ENCODE measurements at places on chromosomes 7 and 10.

- DNase-seq = no peak
Observed at GRCh38 chr10:86344281-86344680, 22.3 kb downstream of the GRID1 start.

DNA sequence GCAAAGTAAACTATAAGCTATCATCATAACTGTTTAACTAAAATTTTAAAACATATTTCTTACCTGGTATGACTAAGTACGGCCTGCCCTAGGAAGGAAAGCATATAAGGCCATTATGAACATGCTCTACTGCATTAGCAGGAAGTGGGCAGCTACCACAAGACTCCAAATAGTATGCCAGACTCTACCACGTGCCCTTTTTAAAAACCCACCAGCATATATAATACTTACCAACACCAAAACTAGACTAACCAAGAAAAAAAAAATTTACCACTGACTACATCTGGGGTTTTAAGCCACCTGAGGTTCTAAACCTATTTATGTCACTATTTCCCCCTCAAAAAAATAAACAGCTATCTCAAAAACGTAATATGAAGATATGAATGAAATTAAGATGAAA is 30.1 kb downstream of the NUDCD3 start:
- DNase-seq = peak; percentile 72

GRCh38 chr10:95421782-95422181 is 131.0 kb upstream of the PDLIM1 start:
- DNase-seq = no peak

DNA sequence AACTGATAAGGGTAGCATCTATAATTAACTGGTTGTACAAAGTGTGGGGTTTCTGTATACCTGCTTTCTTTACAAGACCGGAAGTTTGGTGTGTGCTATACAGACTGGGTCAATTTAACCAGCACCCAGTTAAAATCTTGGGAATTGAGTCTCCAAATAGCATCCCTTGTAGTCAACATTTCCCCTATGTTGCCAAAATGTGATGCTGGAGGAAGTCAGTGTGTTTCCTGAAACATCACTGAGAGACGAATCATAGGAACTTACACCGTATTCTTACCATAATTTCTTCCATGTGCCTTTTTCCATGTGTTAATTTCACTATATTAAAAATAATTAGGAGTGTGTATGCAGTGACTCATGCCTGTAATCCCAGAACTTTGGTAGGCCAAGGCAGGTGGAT is 1.7 kb downstream of the AKR1C4 start:
- no peak for DNase-seq

DNA sequence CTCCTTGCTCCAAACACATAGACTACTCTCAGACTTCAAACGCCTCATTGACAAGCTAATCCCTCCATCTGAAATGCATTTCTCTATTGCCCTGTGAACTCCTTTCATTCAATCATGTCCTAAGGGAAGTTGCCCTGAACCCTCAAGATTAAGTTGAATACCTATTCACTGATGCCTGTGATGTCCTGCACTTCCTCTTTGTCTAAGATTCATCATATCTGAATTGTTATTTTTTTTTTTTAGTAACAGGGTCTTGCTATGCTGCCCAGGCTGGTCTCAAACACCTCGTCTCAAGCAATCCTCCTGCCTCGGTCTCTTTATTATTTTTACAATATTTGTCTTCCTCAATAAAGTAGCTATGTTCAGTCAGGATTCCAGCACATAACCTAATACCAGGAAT is 3.2 kb downstream of the PSMA2 start:
- no peak for DNase-seq

DNA sequence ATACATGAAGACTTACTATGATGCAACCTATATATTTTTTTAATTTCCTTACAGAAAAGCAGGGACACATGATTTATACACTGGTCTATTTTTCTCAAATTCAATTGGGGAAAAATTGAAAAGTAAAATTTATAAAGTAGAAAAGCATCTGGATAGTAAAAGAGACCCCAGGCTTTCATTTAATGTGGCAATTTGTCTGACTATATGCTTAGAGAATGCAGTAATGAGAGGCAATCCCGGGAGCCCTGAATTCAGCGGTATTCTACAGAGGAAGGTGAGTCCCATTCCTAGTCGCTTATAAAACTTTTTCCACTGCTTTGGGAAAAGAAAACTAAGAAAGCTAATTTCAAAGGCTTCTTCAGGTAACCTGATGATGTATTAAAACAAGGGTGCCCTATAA is 167.1 kb downstream of the SEMA3D start:
- no peak for DNase-seq

DNA sequence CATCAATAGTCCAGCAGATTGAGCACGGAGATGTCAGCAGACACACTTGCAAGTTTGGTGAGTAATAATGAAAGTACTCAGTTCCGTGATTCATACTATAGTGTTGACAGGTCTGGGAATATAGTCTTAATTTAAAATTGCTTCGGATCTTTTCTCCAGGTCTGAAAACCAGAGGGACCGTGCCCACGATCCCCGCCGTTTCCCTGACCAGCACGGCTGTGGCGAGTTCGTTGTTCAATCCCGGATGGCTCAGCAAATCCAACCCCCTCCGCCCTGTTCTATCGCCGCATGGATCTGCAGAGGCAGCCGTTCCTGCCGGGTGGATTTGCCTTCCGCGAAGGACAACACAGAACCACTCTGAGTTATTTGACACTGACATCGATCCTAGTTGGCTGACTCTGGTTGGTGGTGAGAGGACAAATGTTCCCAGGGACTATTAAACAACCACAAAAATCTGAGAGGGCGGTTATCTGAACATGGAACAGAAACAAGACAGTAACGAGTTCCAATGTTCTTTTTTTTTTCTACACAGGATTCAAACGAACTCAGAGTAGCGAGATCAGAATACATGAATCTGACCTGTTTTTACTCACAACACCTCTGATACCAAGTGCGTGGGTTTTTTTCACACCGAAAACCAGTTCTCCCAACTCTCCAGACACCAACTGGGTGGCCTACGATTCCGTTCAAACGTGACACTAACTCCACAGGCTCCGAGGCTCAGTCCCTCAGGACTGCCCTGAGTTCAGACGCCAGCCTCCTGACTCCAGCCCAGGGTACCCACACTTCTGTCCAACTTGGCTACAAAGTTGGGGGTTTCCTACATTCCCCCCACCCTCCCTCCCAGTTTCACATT is 52.7 kb downstream of the RBM17 start:
- DNase-seq = peak; percentile 51

DNA sequence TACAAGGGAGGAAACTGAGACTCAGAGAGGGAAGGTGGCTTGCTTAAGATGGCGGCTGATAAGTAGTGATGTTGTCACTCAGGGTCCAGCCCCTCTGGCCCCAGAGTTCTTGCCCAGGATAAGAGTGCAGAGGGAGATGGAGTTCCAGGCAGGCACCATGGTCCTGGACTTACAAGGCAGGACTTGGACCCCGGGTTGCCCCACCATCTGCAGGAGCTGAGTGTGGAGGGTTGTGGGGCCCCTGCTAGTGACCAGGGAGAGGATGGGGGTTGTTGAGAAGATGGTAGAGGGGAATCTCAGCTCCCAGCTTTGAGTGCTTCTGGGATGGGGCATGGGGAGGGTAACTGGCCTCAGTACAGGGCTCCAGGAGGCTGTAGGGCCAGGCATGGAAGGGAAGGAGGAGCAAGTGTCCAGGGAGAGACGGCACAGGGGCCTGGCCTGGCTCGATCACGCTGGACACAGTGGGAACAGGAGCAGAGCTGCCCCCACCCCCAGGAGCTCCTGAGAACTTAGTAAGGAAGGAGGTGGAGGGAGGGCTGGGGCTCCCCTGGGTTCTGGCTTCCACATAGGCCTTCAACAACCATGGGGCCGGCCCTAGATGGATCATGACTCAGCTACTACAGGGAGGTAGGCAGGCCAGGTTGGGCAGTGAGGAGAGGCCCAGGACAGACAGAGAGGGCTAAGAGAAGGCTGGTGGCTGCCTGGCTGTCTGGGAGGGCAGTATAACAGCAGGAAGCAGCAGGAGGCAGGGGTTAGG is 28.2 kb downstream of the PPIF start:
- no peak for DNase-seq

DNA sequence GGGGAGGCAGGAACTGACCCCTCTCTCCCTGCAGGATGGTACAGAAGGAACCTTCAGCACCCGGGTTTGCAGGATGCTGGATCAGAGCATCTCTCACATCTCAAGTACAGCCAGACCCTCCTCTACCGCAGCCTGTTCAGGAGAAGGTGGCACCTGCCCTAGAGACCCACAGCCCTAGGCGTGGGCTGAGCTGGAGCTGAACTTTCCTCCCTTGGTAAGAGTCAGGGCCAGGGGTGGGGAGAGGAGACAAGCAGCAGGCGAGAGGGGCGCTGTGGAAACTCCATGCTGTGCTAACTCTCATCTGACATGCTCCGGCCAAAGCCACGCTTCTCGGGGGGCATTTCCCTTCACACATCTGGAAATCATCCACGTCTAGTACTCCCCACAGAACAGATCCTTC is 154.4 kb downstream of the DIP2C start:
- no peak for DNase-seq

- DNase-seq = peak; percentile 70
Observed at GRCh38 chr10:74585231-74586087, 240.9 kb upstream of the KAT6B start.

DNA sequence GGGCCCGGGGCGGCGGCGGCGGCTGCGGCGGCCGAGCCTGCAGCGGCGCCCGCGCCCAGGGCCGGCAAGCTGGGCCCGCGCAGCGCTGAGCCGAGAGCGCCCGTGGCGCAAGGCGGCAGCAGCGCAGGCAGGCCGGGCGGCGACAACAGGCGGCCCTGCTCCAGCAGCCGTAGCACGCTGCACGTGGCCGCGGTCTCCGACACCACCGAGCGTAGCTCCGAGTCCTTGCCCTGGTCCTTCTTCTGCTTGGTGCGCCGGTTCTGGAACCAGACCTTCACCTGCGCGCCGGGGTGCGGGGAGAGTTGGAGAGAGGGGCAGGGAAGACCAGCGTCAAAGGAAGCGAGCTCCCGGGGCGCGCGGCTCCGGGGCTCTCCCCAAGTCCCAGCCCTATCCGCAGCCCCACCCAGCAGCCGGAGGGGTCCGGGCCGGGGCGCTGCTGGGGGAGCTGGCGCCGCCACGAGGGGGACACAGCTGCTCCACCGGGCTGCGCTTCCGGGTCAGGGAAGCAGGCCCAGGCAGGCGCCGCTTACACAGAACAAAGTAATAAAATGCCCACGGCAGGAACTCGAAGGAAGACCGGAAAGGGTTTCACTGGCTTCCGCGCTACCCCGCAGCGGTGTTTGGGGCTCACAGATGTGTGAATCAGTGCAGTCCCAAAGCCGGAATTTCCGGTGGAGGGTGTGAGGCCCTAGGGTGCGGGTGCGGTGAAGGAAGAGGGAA is 3.6 kb downstream of the VAX1 start:
- no peak for DNase-seq

- no peak for DNase-seq
Observed at GRCh38 chr7:138158739-138159528, 82.7 kb downstream of the AKR1D1 start.

DNA sequence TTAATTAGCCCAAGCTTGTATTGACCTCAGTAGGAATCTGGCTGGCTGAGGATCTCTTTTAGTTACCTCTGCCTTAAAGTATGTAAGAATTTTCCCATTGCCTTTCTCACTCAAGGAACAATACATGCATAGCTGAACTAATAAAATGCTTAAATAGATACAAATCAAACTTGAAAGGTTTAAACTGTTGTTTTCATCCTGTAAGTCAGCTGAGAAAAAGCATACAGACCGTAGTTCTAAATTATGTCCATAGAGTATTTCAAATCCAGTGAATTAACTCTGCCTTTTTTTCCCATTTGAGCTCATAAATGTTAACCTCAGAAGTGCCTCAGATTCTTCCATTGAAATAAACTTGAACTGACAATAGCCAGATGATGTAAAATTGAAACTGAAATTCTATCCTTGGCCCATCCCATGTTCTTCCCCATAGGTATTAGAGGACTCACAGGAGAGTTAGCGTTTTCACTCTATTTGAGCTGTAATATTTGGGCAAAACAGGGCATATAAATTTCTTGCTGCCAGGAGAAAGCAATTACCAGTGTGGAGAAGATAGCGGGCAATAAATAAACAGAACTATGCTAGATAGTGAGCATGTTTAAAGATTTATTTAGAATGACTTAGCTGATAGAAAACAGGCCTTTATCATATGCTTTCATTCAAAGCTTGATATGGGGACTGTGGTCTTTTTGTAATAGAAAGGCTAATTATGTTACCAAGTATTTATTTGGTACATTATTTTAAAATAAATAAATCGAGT is 163.7 kb downstream of the WNT2 start:
- DNase-seq = no peak

- DNase-seq = no peak
Observed at GRCh38 chr10:79473496-79474095, 28.2 kb upstream of the ZCCHC24 start.

DNA sequence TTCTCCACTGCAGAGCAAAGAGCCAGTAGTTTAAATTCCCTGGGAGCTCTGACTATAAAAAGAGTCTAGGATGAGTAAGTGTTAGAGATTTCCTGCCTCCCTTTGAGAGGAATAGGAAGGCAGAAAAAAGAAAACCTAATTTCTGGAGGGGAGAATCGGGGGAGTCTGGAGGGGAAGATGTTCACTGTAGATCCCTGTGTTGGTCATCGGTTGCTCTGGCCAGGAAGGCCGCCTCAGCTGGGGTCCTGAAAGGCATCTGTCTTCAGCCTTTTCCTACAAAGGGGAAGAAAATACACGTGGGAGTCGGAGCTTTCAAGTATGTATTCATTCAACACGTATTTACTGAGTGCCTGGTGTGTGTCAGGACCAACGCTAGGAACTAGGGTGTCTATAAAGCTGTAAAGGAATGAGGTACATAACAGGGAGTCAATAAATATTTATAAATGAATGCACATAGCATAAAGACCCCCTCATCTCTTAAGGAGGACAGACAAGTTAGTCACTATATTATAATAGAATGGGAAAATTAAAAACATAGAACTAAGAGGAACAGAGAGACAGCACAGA is 101.1 kb downstream of the ICA1 start:
- DNase-seq = no peak

GRCh38 chr10:55627501-55628051 is 733.5 kb downstream of the ZWINT start:
- DNase-seq = no peak

DNA sequence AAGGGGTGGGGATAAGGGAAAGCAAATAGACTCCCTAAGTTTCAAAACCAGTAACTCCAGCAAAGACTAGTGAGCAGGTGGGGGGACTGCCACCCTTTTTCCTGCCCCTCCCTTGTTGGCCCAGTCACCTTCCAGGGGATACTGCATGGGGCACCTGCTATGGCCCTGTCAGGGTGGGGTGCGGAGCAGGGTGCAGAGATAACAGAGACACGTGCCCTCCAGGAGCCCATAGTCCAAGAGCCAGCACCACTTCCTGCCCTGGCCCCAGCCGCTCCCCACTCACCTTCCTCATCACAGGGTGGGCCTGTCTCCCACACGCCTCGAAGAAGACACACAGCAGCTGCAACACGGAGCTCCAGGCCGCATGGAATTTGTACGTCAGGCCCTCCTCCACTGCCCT is 20.6 kb downstream of the RRP12 start:
- DNase-seq = no peak

GRCh38 chr7:65441010-65441409 is 67.4 kb downstream of the ZNF92 start:
- no peak for DNase-seq

DNA sequence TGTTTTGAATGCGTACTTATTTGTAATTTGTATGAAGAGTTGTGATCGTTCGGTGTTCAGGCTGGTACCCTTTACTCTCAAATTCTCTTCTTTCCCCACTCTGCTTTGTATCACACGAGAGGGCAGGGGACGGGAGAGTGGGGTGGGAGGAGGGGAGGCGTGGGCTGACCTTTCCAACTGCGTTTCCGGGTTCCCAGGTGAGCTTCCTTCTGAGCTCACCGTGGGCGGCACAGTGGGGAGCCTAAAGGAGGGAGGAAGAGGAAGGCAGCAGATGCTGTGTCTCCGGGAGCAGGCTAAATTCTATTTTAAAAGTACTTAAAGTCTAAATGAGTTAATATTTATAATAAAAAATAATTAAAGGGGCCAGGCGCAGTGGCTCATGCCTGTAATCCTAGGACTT is 7.4 kb upstream of the XRCC2 start:
- no peak for DNase-seq
